ENCODE measurements at places on chromosomes 4 and X.

DNA sequence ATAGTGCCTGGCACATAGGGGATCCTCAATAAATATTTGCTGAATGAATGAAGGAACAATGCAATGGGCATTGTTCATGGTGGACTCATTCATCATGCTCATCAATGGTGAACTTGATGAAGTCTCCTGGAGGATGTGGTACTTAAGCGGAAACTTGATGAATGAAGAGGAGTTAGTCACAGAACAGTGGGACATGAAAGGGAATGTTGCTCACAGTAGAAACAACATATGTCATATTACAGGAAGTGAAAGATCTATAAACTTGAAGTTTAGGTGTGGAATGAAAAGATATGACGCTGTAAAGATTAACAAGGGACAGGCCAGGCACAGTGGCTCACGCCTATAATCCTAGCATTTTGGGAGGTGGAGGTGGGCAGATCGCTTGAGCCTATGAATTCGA, 224.1 kb downstream of the PPP3CA start:
- no peak for DNase-seq

GRCh38 chrX:9728261-9728660, 37.4 kb downstream of the GPR143 start:
- no peak for DNase-seq

- DNase-seq = no peak
Measured at GRCh38 chr4:87932718-87933141, 42.8 kb upstream of the SPP1 start.

- no peak for DNase-seq
Measured at GRCh38 chr4:76694056-76694455, 203.9 kb downstream of the SOWAHB start.

GRCh38 chr4:74934016-74934831, 1.3 kb downstream of the PARM1 start:
- DNase-seq = no peak

DNA sequence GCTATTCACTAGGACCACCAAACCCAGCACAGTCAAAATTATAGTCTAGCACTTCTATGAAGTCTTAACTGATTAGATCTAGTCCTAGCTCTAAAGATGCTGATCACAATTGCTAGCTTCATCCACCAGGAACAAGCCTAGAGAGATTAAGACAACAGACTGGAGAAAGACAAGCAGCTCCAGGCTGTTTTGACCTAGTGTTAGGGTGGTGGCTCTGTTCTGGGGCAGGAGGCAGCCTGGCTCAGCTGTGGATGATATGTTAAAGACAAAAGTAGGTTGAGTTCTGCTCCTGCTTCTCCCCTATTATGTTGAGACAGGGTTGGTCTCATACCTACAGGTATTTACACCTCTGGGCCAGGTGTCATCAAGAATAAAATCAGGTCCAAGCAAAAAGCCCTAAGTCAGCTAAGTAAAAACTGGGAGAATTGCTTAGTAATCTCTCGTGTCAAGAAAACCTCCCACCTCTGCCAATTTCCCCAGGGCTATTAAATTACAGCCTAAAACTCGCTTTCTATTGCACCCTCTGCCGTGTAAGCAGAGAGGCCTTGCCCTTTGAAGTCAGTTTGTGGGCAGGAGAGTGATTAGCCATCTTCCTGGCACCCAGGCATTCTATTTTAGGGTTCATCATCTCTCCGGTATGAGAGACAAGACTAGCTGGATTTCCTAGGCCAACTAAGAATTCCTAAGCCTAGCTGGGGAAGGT, 39.9 kb downstream of the RAB40AL start:
- DNase-seq = no peak

DNA sequence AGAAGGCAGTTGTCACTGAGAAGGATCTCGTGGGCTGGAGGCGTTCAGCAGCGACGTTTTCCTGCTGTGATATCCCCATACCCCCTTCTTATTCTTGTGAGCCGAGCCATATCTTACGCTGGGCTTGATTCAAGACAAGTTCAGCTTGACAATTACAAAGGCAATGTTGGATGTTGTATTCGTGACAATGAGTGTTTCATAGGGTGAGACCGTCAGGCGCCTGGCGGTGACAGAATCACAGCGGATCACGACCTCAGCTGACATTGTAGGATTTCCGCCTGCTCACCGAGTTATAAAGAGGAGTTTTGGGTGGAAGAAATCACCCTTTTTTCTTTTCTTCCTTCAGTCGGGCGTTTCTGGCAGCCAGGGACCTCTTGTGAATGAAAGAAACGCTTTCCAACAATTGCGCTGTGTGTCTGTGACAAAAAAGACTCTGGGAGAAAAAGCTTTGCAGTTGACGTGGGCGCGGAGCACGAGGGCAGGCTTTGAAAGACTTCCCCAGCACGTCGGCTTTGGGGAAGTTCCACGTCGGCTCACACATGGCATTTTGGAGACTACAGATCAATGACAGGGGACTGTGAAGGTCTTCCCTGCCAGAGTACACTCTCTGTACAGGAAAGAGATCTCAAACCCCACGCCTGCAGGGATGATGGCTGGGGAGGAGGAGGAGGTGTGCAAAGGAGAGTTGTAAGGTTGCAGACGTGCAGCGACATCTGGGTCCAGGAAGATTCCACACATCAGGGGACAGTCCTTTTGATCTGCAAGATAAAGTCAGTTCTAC, 135.4 kb downstream of the CRLF2 start:
- no peak for DNase-seq
